ENCODE measurements at places on chromosomes 16 and 17. TPM values are rescaled to one million over a fixed set of nuclear protein-coding genes. Genes with fewer than 3 reads are reported as not detected.

DPEP3 gene
- total RNA-seq = not detected

GRCh38 chr17:1313270-1314005, 34.0 kb downstream of the TRARG1 start:
- no peak for DNase-seq

DNA sequence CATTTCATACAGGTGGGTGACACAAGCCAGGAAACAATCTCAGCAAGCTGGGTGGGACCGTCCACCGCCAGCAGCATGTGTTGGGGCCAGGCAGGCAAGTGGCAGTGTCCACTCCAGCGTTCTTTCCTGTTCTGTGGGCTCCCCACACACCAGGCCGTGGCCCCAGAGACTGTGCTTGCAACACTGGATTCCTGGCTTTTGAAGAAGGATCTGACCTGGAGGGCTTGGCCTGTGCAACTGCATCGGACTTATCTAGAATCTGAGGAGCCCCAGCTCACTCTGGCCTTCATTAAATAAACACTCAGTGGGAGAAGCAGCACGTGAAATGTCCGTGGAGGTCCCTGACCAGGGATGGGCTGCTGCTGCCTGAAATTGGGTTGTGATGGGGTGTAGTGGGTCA, 3.2 kb downstream of the KSR1 start:
- DNase-seq = no peak

HOXB9 gene
- not detected for total RNA-seq

DNA sequence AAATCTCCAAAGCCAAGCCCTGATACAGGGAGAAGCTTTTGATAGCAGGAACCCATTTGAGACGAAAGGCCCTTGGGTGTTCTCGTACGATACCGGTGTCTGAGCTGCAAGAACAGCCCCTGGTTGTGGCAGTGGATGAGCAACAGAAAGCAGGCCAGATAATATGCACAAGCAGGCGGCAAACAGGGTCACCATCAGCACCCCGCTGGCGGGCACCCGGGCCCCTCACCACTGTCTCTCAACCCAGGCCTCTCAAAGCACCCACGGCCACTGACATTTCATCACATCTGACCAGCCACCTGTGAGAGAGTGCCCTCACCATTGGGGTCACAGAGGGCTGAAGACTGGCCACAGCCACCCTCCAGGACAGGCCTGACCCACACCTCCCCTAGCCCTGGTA, 230.4 kb downstream of the C16orf78 start:
- DNase-seq = no peak

DNA sequence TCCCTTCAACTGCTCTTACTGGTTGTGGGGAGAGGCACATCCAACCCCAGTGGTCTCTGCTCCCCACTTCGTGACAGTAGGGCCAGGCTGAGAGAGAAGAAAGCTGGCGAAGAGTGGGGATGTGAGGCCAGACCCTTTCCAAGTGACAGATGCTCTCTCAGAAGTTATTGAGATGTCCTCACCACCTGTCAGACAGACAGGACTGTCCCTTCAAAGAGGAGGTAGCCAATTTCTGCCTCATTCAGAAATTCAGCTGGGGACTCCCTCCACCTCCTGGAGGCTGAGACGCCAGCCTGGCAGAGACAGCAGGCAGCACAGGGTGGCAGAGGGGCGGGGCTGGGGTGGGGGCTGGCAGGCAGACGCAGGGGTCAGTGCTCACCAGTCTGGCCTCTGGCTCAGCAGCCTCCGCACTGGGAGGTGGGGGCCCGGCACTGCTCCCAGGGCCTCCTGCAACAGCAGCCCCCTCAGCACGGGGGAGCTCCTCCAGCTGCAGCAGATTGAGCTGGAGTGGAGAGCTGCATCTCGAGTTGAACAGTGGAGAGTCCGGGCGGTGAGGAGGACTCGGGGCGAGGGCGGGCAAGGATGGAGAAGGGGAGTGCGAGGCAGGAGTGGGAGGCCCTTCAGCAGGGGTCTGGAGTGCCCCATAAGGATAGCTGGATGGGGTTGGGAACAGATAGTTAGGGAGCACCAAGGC, 9.2 kb downstream of the PER1 start:
- DNase-seq = no peak

GRCh38 chr17:823501-823902, 41.3 kb downstream of the MRM3 start:
- DNase-seq = no peak

- no peak for DNase-seq
These were observed 262.1 kb upstream of the MAF start for GRCh38 chr16:79862601-79863000.

SPATA22 gene
- total RNA-seq = not detected

- no peak for DNase-seq
These were observed 3.1 kb downstream of the CYB561 start for GRCh38 chr17:63443053-63443452.

- DNase-seq = no peak
These were observed 50.8 kb upstream of the MAF start for GRCh38 chr16:79651363-79651762.

CHD9NB gene
- 1.0 TPM for total RNA-seq

DNA sequence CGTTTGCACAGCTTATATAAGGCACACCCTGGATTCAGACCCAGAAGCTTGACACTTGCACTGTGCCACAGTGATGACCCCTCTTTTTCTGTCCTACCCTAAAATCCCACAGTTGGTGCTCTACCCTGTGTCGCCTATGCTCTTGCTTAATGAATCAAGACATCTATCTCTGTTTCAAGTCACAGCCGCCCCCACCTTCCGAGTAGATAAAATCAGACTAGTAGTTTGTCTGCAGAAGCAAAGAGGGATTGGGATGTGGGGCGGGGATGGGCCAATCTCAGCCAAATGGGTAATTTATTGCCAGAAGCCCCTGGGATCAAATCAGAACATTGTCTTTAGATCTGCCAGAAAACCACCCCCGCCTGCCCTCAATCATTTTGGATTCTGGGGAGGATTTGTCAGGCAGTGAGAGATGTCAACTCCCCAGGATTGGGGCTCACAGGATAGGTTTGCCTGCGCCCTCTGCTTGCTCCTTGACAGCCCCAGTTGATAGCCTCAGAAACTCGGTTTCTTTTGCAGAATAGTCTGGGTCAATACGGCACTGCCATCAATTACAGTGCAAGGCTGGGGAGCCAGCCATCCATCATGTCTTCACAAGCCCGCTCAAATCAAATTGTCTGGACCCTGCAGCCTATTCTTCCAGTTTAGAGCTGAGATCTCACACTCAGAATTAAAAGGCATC, 520.8 kb downstream of the GRIN2A start:
- DNase-seq = no peak

- no peak for DNase-seq
These were observed 93.6 kb upstream of the MPHOSPH6 start for GRCh38 chr16:82263521-82264143.

ATP1B2 gene
- 2.7 TPM for total RNA-seq

DNA sequence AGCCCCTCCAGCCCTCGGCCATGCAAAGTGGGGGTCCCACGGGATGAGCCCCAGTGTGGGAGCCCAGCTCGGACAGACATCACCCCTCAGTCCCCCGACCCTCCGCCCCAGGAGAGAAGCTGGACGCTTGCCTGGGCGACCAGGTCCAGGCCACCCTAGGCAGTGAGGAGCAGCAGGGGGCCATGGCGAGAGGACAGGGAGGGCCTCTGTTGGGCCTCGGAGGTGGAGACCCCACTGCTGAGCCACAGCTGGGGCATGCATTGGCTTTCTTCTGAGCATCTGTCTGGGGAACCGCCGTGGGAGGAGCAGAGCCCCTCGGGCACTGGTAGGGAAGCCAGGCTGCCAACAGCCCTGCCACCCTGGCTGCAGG, 13.0 kb downstream of the ACTG1 start:
- DNase-seq = no peak

DNA sequence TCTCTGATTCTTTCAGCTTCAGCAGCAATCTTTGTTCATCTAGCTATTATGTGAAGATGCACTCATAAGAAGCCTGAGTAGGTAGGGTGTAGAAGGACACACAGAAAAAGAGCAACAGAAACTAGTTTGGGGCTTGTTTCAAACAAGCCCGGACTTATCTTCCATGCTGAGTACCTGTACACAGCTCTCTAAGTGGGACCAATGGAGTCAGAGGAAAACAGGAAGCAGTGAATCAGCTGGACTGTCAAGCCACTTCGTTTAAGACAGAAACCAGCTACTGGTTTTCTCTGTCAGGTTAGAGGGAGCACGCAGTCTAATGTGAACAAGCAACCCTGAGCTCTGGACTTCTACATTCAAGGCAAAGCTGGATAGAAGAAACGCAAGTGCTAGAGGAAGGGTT, 16.0 kb downstream of the MAP2K6 start:
- no peak for DNase-seq

GOT2 gene
- total RNA-seq = 429 TPM

ST6GALNAC1 gene
- total RNA-seq = 1.9 TPM

PERCC1 gene
- total RNA-seq = not detected

PROCA1 gene
- 2.0 TPM for total RNA-seq

GRCh38 chr17:64063766-64064224, 43.4 kb upstream of the ICAM2 start:
- peak; percentile 85 for DNase-seq

GRCh38 chr17:62778990-62779681, 29.0 kb downstream of the MARCHF10 start:
- DNase-seq = no peak

RCVRN gene
- total RNA-seq = 0.70 TPM

DNA sequence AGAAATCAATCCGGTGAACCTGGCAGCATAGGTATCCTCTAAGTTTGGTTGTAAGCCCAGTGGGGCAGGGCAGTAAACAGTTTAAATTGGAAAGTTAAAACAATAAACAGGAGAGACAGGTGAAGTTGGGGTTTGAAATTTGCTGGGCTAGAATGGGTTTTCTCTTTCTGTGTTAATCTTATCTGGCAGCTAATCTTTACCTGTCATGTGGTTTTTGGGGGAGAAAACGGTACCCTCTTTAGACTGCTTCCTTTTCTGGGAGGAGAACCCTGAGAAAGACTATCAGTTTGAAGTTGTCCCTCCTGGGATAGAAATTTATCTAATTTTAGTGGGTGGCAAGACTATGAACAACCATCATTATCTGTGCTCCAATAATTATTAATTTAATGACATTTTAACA, 24.0 kb downstream of the CDH13 start:
- DNase-seq = no peak

NPLOC4 gene
- 107 TPM for total RNA-seq

DNA sequence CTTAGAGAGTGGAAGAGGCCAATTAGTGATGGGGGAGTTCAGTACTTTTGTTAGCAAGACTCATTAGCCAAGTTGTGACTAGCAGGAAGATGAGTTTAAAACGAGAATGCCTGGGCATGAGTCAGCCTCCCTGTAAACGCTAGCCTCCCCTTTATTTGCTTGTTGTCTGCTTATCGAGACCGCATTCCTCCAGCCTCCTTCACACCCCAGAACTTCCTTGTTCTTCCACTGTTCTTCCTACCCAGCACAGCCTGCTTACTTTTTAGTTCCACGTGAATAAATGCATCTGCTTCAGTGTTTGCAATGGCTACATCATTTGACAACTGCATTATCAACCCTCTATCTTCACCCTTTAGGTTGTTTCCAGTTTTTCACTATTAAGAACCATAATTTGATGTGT, 20.2 kb upstream of the OR3A1 start:
- no peak for DNase-seq

NEUROD2 gene
- 0.08 TPM for total RNA-seq

GRCh38 chr16:11621920-11622651, 35.4 kb upstream of the LITAF start:
- DNase-seq = no peak

GRCh38 chr16:2738615-2739014, 13.8 kb upstream of the SRRM2 start:
- no peak for DNase-seq

GRCh38 chr17:41710472-41711090, 1.6 kb upstream of the GAST start:
- DNase-seq = no peak

KCNJ16 gene
- total RNA-seq = not detected

DNA sequence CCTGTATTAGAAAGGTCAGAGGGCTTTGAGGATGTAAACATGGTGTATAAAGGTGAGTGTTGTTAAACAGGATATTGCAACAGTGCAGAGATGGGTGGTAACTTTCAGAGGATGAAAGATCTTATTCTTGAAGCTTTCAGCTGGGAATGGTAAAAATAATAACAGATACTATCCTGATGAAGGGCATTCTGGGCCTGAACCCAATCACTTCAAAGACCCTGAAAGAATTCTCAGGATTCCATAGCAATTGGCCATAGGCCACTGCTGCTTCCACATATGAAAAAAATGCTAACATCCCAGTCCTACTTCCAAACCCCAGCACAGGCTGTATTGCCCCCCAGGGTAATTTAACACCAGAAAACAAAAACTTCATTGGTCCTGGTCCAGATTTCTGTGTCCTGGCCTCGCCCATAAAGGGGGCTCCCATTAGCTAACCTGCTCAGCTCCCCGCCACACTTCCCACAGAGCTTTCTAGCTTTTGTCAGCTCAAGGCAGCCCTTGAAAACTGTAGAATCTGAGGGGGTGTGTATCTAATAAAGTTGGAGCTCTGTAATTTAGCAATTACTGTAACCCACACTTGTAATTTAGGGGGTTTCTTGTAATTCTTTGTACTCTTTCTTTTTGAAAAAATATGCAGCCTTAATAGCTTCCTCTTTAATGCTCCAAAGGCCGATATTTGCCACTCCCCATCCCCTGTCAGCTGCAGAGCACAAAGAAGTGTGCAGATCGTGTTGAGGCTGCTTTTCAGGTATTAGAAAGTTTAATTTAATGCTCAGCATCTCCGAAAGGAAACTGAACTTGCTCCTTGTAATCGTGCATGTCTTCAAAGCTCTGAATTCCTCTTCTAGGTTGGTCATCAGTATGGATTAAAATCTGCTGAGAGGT, 371.5 kb downstream of the SEC14L1 start:
- DNase-seq = peak; percentile 20

- no peak for DNase-seq
These were observed 8.3 kb downstream of the TSPAN10 start for GRCh38 chr17:81644976-81645952.

HCRT gene
- not detected for total RNA-seq

Measured in cardiac septum (tissue), 1 donor.